Activated CD4-positive, alpha-beta T cell treated with anti-CD3 and anti-CD28 coated beads for 24 hours (primary cell): ENCODE measurements at places on chromosomes 4 and X.

GRCh38 chr4:183828125-183828524, 77.0 kb upstream of the STOX2 start:
- no peak for DNase-seq

GRCh38 chr4:76199664-76200211, 13.9 kb downstream of the SCARB2 start:
- no peak for DNase-seq

GRCh38 chrX:128928636-128929035, 594.7 kb downstream of the SMARCA1 start:
- DNase-seq: no peak

- no peak for DNase-seq
These were observed 14.2 kb downstream of the GRPR start for GRCh38 chrX:16137416-16138107.

GRCh38 chr4:110154582-110154981, 43.8 kb downstream of the ELOVL6 start:
- no peak for DNase-seq

- no peak for DNase-seq
These were observed 5.6 kb upstream of the SMIM31 start for GRCh38 chr4:164748375-164748774.

DNA sequence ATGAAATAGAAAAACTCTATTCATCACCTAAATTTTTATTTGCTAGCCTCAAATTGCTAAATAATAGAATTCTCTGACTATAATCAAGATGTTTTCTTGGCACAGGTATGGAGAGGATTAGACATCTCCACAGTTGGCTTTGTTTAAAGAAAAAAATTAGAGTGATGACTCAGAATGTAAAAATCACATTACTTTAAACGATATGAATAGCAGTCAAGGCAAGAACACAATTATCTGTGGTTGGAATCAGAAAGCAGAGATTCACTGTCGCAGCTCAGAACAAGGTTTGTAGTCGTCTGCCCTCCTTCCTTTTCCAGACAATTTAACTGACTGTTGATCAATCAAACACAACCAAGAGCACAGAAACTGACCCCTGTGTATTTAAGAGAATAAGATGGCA, 32.2 kb upstream of the CCKAR start:
- DNase-seq: no peak

DNA sequence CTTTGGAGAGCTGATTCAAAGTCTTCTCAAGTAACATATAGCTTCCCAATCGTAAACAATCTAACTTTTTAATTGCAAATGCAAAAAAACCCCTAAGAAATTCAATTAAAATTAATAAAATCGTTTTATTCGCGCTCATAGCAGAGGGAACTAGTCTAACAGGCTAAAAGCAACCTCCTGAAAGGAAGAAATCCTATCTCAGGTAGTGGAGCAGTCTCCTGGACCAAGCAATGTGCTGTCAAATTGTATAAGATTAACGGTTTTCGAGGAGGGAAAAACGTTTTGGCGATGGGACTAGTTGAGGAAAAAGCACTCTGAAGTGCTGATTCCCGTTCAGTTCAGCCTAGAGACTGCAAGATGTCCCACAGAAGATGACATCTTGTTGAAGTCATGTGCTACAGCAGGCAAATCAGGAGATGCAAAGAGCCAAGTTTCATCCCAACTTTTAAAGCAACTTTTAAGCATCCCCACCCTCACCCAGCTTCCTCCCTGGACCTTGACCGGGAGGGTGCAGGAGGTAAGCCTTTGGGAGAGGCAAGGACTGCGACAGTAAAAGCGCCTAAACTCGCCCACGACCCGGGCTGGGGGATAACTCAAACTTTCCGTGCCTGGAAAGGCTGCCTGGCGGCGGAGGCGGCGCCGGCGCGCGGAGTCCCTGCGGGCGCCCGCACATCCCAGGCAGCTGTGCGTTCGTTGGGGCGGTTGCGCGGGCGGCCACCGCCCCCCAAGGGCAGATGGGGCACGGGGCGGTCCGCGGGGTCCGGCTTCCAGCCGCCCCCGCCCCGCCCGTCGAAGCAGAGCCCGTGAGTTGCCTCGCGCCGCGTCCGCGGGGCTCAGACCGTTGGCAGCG, 784 bp downstream of the MAP7D3 start:
- peak; percentile 25 for DNase-seq
